ENCODE measurements at places on chromosomes 3 and 15.

DNA sequence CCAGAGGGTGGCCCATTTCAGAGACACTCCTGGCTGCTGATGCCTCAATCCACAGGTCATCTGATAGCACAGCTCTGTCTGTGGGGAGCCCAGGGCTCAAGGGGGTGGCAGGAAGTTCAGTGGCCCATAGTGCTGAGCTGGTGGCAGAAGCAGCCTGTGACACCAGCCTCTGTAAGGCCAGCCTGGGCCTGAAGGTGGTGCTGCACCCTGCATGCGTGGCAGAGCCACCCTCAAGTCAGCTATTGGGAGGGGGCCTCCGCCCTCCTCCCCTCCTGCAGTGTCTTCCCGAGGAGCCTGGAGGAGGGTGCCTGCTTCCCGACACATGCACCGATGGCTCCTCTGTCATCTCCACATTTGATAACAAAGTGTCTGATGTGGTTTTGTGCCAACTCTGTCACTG is 3.0 kb downstream of the PLA1A start:
- no peak for DNase-seq

GRCh38 chr3:13420831-13421765 is 976 bp upstream of the NUP210 start:
- peak; percentile 92 for DNase-seq

- DNase-seq, result no peak
Observed at GRCh38 chr15:90291679-90292356, 26.3 kb downstream of the NGRN start.

- no peak for DNase-seq
Observed at GRCh38 chr3:37740471-37740870, 121.2 kb upstream of the CTDSPL start.

DNA sequence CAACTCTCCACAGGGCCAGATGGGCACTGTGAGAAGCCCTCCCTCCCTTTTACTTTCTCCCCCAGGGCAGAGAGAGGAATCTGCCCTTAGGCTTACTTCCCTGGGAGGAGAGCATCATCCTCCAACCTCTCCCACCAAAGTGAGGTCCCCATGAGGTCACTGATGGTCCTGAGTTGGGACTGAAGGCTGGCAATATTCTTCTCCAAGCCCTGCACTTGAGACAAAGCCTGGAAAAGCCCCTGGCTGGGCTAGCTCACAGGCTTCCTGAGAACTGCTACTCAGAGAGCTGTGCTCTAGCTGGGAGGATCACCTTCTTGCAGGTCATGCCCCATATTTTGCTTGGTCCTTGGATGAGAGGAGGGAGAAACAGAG is 110.0 kb upstream of the MEF2A start:
- no peak for DNase-seq

- peak; percentile 41 for DNase-seq
Observed at GRCh38 chr3:156483426-156483825, 71.5 kb downstream of the SSR3 start.

DNA sequence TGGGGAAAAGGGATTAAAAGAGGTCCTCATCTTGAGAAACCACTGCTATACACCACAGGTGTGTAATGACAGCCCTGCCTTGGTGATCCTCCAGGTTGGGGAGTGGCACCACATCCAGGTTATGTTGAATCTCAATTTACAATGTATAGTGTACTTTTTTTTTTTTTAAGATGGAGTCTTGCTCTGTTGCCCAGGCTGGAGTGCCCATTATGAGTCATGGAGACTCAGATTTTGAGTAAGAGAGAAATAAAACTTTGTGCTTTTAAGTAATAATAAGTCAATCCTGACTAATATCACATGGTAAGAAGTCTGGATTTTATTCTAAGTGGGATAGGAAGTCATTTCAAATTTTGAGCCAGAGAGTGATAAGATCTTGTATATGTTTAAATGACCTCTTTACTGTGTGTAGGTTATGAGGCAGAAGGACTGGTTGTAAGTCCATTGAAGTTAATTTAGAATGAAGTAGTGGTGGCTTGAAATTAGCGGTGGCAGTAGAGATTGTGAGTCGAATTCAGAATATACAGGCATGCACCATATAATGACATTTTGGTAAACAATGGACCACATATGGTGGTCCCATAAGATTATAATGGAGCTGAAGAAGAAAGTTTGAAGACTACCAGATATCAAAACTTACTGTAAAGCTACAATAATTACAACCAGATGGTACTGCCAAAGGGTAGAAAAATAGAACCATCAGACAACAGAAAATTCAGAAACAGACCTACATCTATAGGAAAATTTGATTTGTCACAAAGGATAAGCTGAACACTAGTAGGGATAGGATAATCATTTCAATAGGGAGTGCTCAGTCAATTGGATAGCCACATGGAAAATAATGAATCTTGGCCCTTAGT is 20.7 kb downstream of the POPDC2 start:
- no peak for DNase-seq

DNA sequence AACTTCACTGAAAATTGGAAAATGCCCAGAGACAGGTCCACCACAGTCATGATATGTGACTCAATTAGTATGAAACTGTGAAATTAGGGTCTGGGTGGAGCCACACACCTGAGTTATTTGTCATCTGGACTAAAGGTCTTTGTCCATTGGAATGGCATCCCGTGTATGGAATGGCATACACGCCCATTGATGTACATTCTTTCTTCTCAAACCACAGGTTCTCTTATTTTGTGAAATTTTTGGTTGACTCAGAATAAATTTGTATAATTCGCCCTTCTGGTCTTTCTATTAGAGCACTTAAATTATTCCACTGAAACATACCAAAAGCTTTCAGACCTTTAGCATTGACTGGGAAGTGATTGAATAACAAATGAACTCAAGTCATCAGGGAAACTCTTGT is 66.8 kb upstream of the UBE2E1 start:
- no peak for DNase-seq

DNA sequence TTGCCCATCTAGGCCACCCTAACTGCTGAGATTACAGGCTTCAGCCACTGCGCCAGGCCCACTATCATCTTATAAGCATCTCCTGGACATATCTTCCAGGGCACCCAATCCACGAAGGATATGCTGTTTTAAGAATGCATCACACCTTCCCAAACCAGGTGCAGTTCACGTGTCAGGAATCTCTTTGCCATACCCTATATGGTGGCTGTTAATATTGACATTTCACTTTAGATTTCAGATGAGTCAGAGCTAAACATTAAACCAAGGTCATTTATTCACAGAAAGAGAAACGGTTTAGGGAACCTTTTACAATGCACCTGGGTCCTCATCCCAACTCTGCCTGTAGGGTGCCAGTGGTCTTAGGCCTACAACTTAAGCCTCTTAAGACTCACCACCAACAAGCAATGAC is 85.7 kb downstream of the TBL1XR1 start:
- DNase-seq, result no peak

- DNase-seq, result no peak
Observed at GRCh38 chr3:132925256-132925930, 112.8 kb upstream of the TMEM108 start.

GRCh38 chr3:168156479-168156878 is 60.8 kb upstream of the GOLIM4 start:
- no peak for DNase-seq

GRCh38 chr3:45546126-45546620 is 48.4 kb upstream of the LIMD1 start:
- DNase-seq, result no peak

- DNase-seq, result no peak
Observed at GRCh38 chr15:57537488-57538264, 54.0 kb upstream of the MYZAP start.

DNA sequence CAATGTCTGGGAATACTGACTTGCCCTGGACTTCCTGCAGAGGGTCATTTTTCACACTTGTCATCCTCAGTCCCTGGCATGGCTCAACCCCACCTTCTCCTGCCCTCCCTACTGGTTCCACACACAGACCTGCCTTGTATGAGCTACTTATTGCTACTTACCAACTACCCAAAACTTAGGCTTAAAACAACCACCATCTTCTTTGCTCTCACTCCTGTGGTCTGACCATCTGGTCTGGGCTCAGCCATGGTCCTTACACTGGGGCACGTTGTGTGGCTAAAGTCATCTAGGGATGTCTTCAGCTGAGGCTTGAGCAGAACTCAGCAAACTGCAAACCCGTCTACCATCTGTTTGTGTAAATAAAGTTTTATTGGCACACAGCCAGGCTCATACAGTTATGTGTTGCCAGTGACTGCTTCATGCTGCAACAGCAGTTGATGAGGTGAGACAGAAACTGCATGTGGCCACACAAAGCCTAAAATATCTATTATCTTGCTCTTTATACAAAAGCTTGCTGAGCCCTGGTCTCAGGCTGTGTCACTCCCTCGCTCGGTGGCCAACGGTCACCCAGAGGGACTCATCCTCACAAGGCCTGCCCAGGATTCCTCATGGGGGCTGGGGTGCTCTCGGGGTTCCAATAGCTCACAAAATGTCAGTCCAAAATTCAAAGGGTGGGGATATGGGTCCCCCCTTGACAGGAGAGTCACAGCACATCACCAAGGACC is 43.5 kb downstream of the KLF15 start:
- no peak for DNase-seq

DNA sequence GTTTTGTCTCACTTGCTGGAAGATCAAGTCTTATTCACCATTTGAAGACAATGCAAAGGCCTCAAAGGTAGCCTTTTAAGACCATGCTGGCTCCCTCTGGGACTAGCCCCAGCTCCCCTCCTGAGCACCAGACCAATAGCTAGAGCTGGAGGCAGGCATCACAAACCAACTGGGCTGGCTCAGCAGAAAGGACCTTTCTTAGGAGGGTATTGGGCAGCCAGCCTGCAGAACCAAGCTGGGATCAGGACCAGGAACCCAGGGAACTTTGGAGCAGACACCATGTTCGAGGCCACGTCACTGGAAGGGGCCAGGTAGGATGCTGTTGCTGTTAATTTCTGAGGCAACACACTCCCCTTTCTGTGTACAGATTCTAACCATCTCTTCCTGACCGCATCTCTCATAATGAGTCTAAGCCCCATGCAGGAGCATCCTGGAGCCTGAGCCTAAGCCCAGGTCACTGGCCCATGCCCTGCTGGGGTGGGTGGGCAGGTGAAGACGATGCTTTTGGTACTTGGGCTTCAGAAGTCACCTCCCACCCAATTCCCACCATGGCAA is 81.4 kb upstream of the KLF13 start:
- no peak for DNase-seq

GRCh38 chr15:99944131-99944530 is 210.9 kb upstream of the LYSMD4 start:
- DNase-seq, result no peak

DNA sequence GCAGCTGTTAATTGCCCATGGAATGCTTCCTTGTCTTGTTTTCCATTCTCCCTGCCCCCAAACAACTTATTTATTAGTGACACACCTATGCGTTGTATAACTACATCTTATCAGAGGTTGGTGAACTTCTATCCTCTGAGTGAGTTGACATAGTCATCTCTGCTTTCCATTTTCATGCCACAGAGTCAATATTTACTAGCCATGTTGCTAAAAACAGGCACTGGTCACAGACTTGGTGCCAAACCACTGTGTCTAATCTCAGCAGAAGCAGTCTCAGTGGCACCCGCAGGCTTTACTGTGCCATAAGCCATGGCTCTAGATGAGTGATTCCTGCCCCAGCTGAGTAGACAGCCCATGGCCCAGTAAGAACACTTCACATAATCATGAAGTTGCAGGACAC is 26.5 kb downstream of the DAPK2 start:
- DNase-seq, result no peak

GRCh38 chr15:91196768-91197167 is 96.7 kb downstream of the SV2B start:
- DNase-seq, result no peak

DNA sequence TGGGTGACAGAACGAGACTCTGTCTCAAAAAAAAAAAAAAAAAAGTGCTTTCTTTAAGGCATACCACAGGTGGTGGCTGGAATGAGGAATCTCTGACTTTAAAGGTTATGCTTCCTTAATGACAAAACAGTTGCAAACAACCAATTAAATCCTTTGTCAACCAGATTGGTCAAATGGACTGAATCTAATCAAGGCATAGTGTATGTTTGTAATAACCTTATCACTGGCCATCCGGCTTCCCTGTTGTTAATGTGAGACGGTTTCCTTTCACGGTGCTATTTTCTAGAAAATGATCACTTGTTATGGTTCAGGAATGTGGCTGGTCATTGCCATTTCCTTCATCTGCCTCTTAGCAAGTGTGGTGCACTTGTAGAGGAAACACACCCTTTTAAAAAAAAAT is 75.9 kb downstream of the FLNB start:
- DNase-seq, result no peak

GRCh38 chr15:68356778-68357177 is 75.2 kb downstream of the ITGA11 start:
- no peak for DNase-seq

DNA sequence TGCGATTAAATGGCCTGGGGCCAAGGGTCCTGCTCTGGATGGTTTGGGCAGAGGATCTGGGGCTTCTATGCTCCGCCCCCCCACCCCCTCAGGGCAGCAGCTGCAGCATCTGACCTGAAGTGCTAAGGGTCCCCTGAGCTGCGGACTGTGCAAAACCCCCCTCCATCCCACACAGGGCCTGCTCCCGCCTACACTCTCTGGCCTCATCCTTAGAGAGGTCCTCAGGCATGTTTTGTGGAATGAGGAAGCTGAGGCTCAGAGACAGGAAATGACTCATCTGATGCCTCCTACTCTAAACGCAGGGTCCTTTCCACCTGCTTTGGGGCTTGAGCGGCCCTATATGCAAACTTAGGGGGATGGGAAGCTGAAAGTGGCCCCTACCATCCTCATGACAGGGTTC is 59.5 kb upstream of the CTSH start:
- DNase-seq, result no peak

- no peak for DNase-seq
Observed at GRCh38 chr3:140595295-140595694, 82.6 kb upstream of the TRIM42 start.

DNA sequence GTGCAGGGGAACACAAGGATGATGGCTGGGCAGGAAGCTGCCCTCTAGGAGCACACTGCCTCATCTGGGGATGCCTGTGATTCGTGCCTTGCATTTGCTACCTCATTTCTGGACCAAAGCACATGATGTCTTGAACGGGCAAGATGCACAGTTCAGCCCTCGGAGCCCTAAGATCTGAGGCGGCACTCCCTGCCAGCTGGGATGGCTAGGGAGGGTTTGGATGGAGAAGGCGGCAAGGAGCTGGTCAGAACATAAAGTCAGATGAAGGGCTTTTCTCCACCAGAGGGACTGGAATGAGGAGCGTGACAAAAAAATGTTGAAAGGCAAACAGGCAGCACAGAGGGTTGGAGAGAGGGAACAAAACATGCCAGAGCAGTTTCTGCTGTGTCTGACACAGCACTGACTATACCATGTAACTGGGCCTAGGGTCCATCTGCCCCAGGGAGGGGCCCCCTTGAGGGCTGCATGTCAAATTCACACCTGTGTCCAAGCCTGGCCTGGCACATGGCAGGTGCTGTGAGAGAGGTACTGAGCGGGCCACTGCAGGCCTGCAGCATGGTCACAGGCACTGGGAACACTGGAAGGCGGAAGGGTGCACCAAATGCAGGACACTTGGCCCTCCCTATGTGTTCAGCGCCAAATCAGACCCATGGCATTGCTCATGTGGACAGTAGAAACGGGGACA is 21.7 kb downstream of the TMEM43 start:
- no peak for DNase-seq

- DNase-seq, result no peak
Observed at GRCh38 chr3:195210266-195210973, 60.5 kb downstream of the XXYLT1 start.

- DNase-seq, result no peak
Observed at GRCh38 chr3:71517271-71517791, 66.2 kb downstream of the FOXP1 start.

GRCh38 chr15:69926721-69927120 is 171.0 kb downstream of the TLE3 start:
- DNase-seq, result no peak

Data from central memory CD4-positive, alpha-beta T cell (primary cell).